NCI-H2171 (cell line): ENCODE measurements at places on chromosomes 4 and X.

- DNase-seq = no peak
Measured at GRCh38 chrX:94204524-94204923, 530.5 kb downstream of the FAM133A start.

DNA sequence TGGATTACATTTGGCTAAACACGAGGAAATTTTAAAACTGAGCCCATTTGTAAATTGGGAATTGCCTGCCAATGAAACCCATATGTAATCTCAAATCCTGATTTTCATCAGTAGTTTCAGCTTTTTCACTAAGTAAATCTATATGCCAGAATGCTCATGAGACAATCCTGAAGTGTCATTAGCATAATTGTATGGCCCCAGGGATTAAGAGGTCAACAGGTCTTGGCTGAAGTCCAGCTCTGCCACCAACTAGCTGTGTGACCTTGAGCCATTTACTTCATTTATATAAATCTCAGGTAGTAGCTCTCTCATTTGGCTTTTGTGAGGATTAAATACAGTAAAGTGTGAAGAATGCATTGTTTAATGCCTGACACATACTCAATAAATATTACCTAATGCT, 320.5 kb upstream of the EMCN start:
- no peak for DNase-seq

- no peak for DNase-seq
Measured at GRCh38 chr4:108611365-108611764, 9.0 kb upstream of the RPL34 start.

DNA sequence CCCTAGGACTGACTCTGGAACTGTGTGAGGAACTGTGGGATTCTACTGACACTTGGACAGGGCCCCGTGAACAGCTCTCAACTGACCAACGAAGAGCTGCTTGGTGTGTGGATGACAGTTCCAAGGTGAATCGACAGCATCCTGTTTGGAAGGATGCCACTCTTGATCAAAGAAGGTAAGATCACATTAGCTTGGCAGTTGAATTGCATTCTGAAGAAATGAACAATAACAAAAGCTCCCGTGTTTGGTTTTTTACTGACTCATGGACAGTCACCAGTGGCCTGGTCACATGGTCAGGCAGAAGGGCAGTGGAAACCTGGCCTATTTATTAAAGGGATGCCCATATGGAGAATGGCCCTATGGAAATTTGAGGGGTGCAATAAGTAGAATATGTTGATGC, 33.1 kb upstream of the GPR34 start:
- no peak for DNase-seq

- DNase-seq = no peak
Measured at GRCh38 chr4:186172546-186172945, 18.8 kb upstream of the CYP4V2 start.

DNA sequence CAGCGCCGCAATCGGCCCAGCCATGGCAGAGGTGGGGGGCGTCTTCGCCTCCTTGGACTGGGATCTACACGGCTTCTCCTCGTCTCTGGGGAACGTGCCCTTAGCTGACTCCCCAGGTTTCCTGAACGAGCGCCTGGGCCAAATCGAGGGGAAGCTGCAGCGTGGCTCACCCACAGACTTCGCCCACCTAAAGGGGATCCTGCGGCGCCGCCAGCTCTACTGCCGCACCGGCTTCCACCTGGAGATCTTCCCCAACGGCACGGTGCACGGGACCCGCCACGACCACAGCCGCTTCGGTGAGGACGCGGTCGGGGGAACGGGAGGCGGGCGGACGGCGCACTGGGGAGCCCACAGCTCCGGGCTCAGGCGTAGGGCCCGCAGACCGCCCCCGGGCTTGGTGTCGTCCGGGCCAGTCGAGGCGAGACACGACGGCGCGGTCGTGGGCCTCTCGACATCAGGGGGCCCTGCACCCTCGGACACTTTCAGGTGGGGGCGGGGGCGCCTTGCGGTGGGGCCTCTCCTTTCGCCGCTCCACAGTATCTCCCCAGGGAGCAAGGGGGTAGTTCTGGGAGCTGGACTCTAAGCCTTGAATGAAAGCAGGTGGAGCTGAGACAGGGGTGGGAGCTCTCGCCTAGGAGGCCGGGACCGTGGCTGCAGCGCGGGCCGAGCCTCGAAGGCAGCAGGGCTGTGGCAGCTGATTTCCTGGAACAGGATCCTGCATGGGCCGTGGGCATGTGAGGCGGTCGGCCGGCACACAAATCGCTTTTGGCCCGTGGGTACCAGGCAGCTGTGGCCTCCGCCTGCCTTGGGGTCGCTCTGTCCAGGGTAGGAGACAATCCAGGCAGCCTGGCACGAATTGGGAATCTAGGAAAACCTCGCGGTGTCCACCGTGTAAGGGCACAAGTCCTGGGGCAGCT, 722 bp downstream of the FGF16 start:
- DNase-seq = no peak

GRCh38 chr4:145956288-145956890, 17.8 kb upstream of the ZNF827 start:
- DNase-seq = no peak

DNA sequence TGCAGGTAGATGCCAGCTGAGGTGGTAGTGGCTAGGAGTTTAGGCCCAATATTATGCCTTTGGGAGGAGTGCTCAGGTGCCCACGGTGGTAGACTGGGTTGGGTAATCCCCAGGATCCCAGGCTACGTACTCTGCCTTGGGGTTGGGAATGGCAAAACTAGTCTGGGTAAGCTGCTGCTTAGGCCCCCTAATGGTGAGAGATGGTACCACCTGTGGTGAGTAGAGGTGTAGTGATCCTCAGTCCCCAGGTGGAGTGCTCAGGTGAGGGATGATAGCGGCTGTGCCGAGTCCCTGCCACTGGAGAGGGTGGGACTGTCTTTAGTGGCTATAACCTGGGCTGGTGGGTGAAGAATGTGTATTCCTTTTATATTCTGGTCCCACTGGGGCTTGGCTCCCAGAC, 75.2 kb downstream of the IL1RAPL2 start:
- DNase-seq = no peak

- DNase-seq = no peak
Measured at GRCh38 chrX:20225488-20225833, 41.2 kb downstream of the RPS6KA3 start.

- no peak for DNase-seq
Measured at GRCh38 chr4:40299811-40300292, 35.3 kb upstream of the CHRNA9 start.

DNA sequence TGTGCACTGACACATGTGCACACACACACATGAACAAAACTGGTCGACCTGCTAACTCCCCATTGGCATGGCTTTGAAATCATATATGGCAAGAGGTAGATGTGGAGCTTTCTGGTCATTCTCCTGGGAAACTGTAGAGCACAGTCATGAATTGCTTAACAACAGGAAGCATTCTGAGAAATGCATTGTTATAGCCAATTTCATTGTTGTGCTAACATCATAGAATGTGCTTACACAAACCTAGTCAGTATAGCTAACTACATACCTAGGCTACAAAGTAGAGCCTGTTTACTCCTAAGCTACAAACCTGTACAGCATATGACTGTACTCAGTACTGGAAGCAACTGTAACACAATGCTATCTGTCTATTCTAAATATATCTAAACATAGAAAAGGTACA, 134.2 kb upstream of the SH3RF1 start:
- DNase-seq = no peak

- no peak for DNase-seq
Measured at GRCh38 chr4:151921811-151922210, 161.0 kb upstream of the GATB start.

DNA sequence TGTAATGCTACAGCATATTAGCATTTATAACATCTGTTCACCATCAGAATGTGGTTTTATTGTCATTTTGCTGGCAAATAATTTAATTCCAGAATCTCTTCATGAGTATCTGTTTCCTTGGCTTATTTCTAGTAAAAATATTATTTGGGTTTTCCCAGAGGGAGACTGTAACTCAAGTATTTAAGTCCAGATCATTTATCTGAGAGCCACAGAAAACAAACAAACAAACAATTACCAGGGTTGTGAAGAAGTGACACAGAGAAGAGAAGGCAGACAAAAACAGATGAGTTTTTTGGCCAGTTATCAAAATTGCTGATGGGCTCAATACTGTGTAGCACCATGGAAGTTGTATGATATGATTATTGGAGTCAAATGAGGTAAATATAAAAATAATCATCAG, 515.1 kb downstream of the TECRL start:
- DNase-seq = no peak

DNA sequence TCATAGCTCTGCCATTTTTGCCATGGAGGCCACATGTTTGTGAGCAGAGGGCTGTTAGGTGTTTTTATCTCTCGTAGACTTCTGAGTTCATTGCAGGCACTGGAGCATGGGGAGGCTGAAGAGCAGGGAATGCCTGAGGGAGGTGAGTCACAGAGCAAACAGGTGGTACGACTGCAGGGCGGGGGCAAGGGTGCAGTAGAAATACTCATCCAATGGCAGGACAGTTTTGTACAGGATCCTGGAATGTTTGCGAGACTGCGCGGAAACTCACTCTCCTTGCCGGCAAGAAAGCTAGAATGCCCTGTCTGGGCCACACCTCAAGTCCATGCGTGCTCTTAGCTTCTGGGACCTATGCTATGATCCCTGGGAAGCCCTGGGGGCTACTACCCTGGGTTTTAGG, 20.0 kb upstream of the VCX2 start:
- no peak for DNase-seq

DNA sequence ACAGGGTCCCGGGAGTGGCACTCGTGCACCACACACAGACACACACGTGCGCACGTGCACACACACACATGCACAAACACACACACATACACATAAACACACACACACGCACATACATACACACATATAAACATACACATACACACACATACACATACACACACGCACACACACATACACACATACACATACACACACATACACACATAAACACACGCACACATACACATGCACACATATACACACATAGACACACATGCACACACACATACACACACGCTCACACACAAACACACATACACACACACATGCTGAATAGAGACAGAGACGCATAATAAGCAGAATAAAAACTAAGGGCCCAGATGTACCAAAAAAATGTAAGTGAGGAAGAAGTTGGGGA, 332.2 kb upstream of the CXorf51B start:
- no peak for DNase-seq

GRCh38 chr4:22625311-22625710, 67.4 kb upstream of the GBA3 start:
- no peak for DNase-seq

GRCh38 chr4:170990989-170991589, 822.1 kb upstream of the GALNTL6 start:
- no peak for DNase-seq

- DNase-seq = no peak
Measured at GRCh38 chr4:123545667-123546572, 149.3 kb downstream of the SPRY1 start.

DNA sequence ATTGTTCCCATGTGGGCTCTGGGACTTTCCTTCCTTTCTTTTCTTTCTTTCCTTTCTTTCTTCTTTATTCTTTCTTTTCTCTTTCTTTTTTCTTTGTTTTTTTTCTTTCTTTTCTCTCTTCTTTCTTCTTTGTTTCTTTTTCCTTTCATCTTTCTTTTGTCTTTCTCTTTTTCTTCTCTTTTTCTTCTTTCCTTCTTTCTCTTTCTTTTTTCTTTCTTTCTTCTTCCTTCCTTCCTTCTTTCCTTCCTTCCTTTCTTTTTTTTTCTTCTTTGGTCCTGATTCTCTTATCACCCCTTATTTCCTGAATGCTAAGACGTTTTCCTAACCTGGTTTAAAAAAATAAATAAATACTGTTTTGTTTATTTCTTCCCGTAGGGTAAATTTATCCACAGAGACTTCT, 93.2 kb downstream of the CRLF2 start:
- no peak for DNase-seq

DNA sequence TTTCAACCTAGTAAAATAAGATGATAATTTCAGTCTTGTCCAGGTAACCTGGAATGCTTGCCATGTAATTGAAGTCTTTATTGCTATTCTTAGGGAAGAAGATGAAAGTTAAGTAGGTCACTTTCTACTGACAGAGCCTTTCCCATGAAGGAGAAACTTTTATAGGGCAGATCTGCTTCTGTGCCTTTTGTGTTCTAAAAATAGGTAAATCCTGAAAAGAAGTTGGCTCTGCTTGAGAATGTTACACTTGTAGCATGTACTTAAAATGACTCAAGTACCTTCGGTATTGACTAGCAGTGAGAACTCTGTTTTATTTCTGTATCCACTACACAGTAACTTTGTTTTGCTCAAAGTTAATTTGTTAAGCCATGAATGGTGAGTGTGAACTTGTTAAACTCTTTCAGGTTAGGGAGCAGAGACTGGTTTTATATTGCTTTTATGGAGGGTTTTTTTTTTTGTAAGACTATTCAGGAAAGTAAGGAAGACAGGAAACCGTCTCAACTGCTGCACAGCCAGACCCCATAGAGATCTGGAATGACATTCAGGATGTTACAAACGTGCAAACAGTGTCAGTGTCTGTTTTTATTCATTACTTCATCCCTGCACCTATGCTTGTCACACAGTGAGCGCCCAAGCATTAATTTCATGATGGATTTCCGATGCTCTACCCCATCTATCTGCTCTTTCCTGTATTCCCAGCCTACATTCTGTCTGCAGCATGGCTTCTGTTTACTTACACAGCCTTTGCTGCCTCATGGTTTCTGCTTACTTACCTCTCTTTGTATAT, 53.0 kb downstream of the SEPTIN11 start:
- DNase-seq = no peak

- DNase-seq = no peak
Measured at GRCh38 chrX:40531056-40531826, 49.5 kb upstream of the ATP6AP2 start.

- DNase-seq = peak; percentile 0
Measured at GRCh38 chr4:27861381-27861787, 1000.7 kb downstream of the STIM2 start.

DNA sequence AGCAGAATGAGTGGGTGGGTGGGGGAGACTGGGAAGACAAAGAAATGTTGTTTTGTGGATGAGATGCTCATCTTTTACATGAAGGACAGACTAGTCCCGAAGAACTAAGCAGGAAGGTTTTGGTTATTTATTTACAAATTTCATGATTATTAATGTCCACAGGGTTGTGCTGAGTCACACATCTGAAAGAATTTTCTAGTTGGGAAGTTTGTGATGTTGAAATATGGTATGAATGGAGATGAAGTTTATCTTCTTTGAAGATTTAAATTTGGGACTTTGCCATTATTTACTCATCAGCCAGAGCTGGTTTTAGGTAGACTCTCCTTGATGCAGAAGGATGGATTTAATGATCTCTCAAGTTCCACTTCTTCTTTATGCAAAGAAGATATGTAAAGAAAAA, 75.5 kb downstream of the MOSPD2 start:
- DNase-seq = no peak

DNA sequence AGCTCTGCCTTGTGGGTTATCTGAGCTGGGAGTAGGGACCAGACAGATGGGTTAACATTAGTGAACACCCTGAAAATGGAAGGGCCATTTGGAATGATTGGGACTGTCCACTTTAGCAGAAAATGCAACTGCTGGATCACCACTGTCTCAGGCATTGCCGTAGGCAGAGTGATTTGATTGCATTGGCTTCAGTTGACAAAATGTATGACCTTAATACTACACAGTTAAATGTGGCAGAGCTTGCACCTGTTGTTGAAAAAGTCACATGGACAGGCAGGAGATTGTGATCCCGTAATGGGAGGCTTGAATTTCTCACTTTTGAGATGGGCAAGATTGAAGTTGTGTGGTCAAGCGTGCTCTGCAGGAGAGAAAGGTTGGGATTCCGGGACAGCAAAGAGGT, 166.5 kb upstream of the PUDP start:
- DNase-seq = no peak

- DNase-seq = no peak
Measured at GRCh38 chrX:85980286-85980685, 67.1 kb downstream of the CHM start.

- no peak for DNase-seq
Measured at GRCh38 chr4:156976147-156976546, 4.5 kb upstream of the PDGFC start.

GRCh38 chr4:155445306-155445705, 68.5 kb upstream of the MAP9 start:
- no peak for DNase-seq
